ENCODE measurements at places on chromosomes 7 and 10. TPM values are rescaled to one million over a fixed set of nuclear protein-coding genes. Genes with fewer than 3 reads are reported as not detected.

- no peak for DNase-seq
These were observed 159.6 kb downstream of the TAX1BP1 start for GRCh38 chr7:27899601-27900000.

DNA sequence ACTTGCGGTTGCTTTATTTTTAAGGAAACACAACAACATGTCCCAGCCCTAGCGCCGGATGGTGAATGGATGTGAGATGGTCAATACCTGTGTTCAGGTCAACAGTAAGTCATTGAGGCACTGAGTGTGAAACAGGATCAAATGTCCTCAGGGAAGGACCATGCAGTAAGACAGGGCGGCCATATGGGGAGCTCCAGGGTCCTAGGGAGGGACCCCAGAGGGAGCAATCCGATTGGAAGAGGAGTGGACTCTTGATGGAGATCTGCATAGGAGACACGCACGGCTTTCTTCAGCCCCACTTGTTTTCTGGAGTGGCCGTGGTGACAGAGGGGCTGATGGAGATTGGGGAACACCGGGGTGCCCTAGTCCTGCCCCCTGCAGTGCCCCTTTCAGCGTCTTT lies 423.8 kb upstream of the MKI67 start:
- DNase-seq, result no peak

DNA sequence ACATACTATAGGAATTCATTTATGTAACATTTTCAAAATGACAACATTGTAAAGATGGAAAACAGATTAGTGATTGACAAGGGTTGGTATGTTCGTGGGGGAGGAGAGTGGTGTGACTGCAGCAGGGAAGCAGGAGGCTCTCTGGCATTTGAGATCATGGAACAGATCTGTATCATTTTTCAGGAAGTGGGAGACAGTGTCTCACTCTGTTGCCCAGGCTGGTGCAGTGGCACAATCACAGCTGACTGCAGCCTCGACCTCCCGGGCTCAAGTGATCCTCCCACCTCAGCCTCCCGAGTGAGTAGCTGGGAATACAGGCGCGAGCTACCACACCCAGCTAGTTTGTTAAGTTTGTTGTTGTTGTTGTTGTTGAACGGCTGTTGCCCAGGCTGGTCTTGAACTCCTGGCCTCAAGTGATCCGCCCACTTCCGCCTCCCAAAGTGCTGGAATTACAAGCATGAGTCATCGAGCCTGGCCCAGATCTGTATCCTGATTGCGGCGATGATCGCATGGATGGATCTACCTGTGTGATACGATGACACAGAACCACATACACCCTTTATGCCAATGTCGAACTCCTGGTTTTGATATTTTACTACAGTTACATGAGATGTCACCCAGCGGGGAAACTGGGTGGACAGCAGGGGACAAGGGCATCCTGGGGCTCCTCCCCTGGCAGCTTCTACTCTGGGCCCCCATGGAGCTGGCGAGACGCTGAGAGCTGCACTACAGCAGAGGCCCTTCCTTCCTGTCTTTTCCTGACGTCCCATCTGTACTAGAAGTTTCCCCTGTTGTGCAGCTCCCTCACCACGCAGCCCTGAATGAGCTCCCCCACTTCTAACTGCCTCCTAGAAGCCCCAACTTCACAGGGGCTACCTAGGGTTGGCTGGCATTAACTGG lies 12.3 kb upstream of the CYTH3 start:
- no peak for DNase-seq

DNA sequence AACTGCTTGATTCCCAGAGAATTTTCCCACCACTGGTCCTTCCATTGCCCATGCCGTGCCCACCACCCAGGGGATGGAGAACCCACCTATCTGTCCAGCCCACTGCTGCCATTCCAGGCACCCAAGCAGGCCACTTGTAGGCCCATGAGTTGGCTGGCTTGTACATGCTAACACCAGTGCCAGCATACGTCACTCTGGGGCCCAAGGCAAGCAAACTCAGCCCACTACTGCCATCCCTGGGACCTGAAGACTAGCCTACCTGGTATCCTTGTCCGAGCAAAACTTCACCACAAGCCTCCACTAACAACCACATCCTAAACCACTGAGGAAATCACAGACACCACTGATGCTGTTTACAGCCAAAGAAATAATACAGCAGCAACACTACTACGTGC lies 44.7 kb upstream of the CDK6 start:
- no peak for DNase-seq

DNA sequence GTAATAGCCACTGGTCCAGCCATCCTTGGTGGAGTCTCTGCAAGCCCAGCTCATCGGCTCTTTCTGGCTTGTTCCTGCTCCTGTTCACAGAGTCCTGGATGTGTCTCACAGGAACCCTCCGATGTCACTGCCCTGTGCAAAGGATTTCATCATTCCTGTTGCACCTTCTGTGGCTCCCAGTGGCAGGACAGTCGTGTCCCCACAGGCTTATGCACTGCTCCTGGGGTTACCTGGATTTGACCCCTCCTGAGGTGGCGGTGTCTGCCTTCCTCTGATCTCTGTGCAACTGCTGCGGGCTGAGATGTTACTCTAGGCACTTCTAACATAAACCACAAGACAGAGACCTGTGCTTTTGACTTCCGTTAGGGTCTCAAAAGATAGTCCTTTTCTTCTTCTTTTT lies 30.6 kb downstream of the APBB1IP start:
- DNase-seq, result no peak

- no peak for DNase-seq
These were observed 92.4 kb downstream of the CTTNBP2 start for GRCh38 chr7:117780832-117781231.

GRCh38 chr7:41107330-41107937 lies 595.5 kb downstream of the INHBA start:
- no peak for DNase-seq

GRCh38 chr7:34982371-34983019 lies 54.8 kb downstream of the DPY19L1 start:
- no peak for DNase-seq

Gene IL2RA
- 2.3 TPM for total RNA-seq

Gene CRYGN
- total RNA-seq, result 0.43 TPM

All from Right ventricle myocardium superior (tissue), 1 donor.